ENCODE measurements at places on chromosomes 5 and 9.

DNA sequence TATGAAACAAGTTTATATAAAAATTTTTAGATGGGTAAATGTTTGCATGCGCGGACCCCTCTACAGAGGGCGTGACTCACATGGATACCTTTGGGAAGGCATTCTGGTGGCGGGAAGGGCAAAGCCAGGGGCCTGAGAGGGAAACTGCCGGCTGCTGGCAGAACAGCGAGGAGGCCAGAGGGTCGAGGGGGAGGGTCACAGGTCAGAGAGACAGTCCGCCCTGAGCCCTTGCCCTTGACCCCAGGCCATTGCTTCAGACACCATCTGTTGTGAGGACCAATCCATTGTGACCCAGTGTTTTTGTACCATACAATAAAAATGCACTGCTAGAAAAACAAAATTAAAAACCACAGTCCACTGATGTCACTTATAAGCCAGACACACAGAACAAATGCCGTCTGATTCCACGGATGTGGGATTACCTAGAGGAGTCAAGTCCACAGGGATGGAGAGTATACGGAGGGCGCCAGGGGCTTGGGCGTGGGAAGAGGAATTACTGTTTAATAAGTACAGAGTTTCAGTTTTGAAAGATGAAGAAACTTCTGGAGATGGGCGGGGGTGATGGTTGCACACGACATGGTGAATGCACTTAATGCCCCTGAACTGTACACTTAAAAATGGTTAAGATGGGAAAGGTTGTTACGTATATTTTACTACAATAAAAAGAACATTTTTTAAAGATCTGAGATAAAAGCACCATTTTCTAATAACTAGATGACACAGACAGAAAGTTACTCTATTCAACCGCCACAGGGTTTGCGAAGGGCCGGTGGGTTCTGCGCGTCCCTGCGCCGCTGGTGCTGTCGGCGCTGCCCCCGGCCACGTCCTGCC lies 12.0 kb downstream of the BTNL9 start:
- no peak for DNase-seq

GRCh38 chr5:157160001-157160400 lies 6.1 kb downstream of the GARIN3 start:
- DNase-seq = no peak

- DNase-seq = no peak
Measured at GRCh38 chr5:68435611-68436010, 220.1 kb downstream of the PIK3R1 start.

GRCh38 chr5:82405161-82405560 lies 127.0 kb upstream of the RPS23 start:
- DNase-seq = peak; percentile 77

DNA sequence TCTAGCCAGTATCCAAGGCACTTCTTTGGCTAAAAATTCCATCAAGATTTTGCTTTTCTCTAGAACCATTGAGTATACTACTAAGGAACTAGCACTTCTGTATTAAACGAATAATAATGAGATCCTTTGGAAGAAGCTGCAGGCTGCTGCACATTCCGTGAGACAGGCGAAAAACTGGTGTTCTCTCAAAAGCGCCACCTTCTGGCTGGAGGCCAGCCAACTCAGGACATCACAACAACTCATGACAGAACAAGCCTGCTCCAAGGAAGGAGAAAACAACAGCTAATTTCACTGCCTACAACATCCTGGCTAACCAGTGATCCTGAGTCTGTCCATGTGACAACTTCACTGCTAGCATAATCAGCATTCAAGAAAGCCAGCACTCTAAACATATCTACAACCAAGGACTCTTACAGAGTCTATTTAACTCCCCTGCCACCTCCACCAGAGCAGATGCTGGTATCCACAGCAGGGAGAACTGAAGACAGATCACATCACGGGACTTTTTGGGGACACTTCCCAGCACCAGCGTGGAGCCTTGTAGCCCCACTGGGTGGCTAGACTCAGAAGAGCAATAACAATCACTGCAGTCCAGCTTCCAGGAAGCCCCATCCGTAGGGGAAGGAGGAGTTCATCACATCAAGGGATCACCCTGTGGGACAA lies 150.5 kb downstream of the YTHDC2 start:
- DNase-seq = no peak

DNA sequence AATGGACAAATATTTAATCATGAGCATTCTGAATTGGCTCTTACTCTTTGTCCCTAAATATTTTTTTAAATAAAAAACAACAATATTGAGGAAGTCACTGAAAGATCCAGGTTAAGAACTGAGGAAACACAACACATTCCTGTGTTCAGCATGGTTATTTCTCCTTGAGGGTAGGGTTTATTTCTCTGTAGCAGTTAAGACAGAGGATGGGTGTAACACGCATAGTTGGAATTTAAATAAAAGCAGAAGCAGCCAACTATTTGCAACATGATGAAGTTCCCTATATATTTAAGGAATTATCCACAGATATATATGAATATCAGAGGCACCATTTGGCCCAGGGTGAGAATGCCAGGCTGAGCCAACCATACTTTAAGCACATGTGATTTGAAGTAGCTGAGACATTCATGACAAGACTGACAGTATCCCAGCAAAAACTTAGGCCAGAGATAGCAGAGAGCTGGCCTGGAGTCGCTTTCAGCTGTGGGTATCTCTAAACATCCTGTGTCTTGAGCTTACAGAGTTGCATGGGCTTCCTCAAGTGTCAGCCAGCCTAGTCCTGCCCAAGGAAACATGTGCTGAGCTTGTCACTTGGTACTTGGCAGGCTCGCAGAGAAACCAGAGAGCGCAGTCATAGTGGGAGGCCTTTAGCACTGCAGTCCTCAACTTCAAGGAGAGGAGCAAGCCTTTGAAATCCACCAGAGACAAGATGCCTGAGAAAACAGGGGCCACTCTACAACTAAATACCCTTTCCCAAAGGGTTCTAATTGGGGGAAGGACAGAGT lies 43.6 kb downstream of the SEMA5A start:
- DNase-seq = no peak

DNA sequence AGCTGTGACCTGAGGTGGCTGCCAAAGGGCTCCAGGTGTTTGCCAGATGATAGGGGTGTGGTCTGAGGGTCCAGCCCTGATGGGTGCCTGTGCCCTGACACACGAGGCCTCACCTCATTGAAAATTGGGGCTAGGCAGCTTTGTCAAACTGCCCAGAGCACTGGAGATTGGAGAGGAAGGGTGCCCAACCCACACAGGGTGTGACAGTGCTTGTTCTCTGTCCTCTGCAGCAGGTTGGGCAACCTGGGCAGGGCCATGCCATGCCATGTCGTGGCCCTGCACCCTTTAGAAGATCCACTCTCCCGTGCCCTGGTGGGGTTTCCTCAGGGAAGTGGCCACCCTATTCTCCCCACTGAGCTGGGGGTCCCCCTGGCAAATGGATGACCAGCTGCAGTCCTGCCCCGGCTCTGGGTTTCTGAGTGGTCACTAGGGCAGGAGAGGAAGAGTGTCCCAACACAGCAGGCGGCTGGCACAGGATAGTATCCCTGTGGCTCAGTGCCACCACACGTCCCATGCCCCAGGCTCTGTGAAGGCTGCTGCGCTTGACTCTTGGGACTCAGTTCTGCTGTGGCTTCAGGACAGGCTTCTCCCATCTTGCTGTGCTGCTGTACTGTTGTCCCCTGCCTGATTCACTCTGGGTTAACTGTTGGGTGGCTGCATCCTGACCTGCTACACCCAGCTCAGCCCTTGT lies 100.8 kb upstream of the PITX1 start:
- no peak for DNase-seq
